ENCODE measurements at places on chromosomes 13 and 19. TPM values are rescaled to one million over a fixed set of nuclear protein-coding genes. Genes with fewer than 3 reads are reported as not detected.

TPTE2 gene
- 0.12 TPM for total RNA-seq

CGB2 gene
- total RNA-seq, result not detected

CBY2 gene
- not detected for total RNA-seq

KIR2DL1 gene
- not detected for total RNA-seq

SIGLEC5 gene
- not detected for total RNA-seq

CCNE1 gene
- total RNA-seq, result 29.3 TPM

INAFM1 gene
- 12.4 TPM for total RNA-seq

SPIB gene
- total RNA-seq, result 0.80 TPM

WIZ gene
- total RNA-seq, result 18.2 TPM

FPR1 gene
- total RNA-seq, result not detected

ATP1A3 gene
- 0.64 TPM for total RNA-seq

MTIF3 gene
- 37.3 TPM for total RNA-seq

GPR183 gene
- total RNA-seq, result 47.1 TPM

MAP2K7 gene
- total RNA-seq, result 29.1 TPM

THAP8 gene
- total RNA-seq, result 2.1 TPM

ZNF626 gene
- 12.5 TPM for total RNA-seq

CEACAM8 gene
- not detected for total RNA-seq

IGSF23 gene
- total RNA-seq, result not detected

HIF3A gene
- not detected for total RNA-seq

ELSPBP1 gene
- total RNA-seq, result not detected

FCER2 gene
- 3.5 TPM for total RNA-seq

IFNL1 gene
- total RNA-seq, result 1.2 TPM

NPAS1 gene
- not detected for total RNA-seq

EPSTI1 gene
- total RNA-seq, result 21.9 TPM

CEACAM5 gene
- not detected for total RNA-seq

FGF9 gene
- total RNA-seq, result 0.07 TPM

TMC4 gene
- total RNA-seq, result 0.27 TPM

INSR gene
- total RNA-seq, result 2.9 TPM
